ENCODE measurements at places on chromosomes 11 and 22.

DNA sequence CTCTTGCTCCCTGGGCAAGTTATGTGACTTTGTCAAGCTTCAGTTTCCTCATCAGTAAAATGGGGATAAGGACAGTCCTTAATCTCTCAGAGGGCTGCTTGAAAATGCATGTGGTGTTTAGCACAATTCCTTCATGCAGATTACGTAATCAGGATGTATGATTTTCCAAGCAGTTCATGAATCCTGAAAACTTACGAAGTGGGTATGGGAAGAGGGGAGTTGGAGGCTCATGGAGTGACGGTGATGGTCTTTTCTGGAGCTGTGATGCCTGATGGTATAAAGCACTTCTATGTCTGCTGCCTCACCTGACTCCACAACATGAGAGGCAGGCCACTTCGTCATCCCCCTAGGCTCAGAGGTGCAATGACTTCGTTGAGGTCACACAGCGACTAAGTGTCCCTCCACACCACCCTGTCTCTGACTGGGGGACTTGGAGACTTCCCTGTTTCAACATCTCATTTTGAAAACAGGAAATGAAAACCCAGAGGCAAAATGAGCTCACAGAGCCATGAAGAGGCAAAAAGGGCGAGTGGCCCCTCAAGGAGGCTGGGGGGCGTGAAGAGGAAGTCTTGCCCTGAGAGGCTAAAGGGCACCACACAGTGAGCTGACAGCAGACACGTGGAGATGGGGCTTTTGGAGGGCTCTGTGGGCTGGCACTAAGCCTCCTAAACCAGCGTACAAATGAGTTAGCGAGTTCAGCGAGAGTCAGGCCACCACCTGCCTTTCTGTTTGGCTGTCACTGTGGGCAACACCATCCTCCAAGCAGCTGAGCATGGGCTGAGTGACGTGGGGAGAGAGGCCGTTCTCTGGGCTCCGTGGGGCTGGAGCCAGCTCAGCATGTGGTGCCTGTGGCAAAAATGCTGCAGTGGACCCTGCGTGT, 10.1 kb downstream of the MCM5 start:
- DNase-seq: no peak

DNA sequence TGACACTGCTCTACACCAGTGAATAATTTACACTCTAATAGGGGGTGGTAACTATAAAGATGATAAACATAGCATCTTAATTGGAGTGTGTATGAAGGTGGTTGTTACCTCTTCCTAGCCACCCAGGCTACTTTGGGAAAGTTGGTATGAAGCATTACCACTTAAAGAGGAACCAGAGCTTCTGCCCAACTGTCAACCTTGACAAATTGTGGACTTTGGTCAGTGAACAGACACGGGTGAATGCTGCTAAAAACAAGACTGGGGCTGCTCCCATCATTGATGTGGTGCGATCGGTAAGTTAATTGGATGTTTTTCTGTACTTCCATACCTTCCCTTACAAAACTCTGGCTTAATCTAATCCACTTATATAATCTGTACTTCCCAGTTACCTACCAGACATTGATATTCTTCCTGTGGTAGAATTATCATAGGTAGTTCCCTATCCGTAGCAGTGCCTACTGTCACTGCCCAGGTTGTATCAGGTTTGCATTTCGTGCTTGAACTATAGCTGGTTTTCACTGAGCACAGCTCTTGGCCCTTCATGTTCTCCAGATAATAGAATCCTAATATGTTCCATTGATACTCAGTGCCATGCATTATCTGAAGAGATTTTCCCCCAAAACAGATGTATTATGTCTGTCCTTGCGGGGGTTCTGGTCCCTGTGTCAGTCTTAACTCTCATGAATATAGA, 2.2 kb downstream of the RPL27A start:
- no peak for DNase-seq

- no peak for DNase-seq
Measured at GRCh38 chr11:74948546-74948897, 369 bp downstream of the XRRA1 start.

DNA sequence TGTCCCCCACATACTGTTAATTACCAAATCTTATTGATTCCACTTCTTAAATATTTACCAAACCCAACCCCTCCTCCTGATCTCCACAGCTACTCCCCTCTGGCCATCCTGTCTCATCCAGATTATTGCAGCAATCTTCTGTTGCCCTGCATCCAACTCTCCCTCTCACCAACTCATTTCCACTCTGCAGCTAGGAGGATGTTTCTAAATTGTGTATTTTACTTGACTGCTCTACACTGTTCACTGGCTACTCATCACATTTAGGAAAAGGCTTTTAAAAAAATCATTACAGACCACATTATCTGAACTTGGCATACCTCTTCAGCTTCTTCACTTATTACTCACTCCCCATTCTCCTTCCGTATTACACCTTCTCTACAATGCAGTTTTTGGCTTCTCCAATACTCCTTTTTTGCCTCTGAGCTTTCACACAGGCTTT, 117.9 kb downstream of the ATG16L2 start:
- no peak for DNase-seq

GRCh38 chr11:18088366-18088765, 17.5 kb downstream of the SAAL1 start:
- no peak for DNase-seq

GRCh38 chr11:128904656-128905344, 13.6 kb downstream of the KCNJ5 start:
- DNase-seq: no peak

DNA sequence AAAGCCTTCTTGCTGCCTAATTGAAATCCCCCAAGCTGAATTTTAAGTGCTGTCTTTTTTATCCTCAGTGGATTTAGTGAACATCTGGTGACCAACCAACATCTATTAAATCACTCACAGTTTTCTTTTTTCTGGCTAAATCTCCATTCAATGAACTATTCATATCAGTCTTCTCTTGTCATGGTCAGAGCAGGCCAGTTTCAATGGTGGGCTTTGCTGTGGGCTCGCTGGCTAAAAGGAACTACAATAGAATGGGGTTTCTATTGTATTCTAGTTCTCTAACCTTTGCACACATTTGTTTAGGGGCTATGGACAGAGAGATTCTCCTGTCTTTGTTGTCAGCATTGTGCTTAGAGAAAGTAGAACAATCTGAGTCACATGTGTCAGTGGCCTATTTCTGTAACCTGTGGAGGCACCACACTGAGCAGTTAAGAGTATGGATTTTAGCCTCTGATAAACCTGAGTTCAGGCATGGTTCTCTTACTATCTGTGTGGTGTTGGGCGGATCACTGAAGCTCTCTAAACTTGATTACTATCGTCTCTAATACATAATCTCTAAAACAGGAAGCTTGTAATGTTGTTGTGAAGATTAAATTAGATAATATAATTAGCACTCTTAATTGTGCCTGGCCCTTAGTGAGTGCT, 94.2 kb upstream of the CADM1 start:
- no peak for DNase-seq
